ENCODE measurements at places on chromosomes 7 and 10.

GRCh38 chr10:11856678-11857077, 33.5 kb downstream of the PROSER2 start:
- no peak for DNase-seq

GRCh38 chr7:102916881-102917280, 4.1 kb downstream of the LRRC17 start:
- peak; percentile 53 for DNase-seq

DNA sequence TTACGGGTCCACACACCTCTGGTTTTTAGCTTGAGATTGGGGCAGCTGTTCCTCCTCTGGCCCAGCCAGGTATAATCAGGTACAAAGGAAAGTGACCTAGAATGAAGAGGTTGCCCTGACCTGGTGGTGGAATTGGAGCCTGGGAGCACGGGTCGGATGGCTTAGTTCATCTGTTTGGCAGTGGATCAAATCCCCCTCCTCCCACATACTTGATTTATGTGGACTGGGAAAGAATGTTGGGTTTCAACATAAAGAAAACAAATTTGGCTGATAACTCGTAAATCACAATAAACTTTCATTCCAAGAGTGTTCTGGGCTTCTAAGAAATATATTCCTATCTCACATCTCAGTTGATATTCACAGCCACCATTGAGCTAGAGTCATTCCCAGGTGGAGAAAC, 186.8 kb downstream of the CUX1 start:
- DNase-seq, result peak; percentile 27

GRCh38 chr10:75106242-75106641, 5.2 kb upstream of the SAMD8 start:
- DNase-seq, result no peak

DNA sequence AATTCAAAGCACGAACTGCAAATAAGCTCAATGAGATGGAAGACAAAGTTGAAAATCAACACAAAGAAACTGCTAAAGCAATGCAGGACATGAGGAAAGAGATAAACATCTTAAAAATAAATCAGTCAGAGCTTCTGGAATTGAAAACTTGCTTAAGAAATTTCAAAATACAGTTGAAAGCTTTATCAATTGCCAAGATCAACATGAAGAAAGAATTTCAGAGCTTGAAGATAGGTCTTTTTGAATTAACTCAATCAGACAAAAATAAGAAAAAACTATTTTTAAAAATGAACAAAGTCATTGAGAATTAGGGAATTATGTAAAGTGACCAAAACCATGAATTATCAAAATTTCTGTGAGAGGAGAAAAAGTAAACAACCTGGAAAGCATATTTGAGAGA, 218.1 kb downstream of the CTNNA3 start:
- DNase-seq, result no peak

GRCh38 chr7:128103498-128104107, 72.4 kb upstream of the LRRC4 start:
- DNase-seq, result peak; percentile 27

DNA sequence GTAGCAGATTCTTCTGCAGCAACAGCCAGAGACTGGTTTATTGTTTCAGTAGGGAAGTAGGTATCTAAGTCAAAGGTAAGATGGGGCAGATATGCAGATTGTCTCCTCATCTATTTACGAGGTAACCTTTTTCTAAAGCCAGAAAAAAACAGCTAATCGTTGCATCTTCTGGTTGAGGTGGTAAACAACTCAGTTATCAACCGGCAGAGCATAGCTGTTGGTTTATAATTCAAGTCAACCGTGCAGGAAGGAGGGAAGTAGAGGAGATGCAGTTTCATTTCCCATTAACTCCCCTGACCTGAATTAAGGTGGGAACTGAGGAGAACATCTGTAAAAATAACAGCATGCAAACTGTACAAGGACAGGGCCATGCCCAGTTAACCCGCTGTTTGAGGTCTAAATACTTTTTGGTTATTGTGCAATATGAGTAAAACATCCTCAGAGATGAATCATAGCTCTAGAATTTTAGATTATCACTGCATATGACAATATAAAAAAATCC, 156.5 kb upstream of the ITGB1 start:
- peak; percentile 71 for DNase-seq

- DNase-seq, result no peak
Observed at GRCh38 chr10:32957341-32958084, 517 bp downstream of the ITGB1 start.

GRCh38 chr7:135263321-135263970, 29.8 kb downstream of the STRA8 start:
- no peak for DNase-seq

- peak; percentile 26 for DNase-seq
Observed at GRCh38 chr10:79316671-79317431, 30.4 kb upstream of the PPIF start.

- peak; percentile 72 for DNase-seq
Observed at GRCh38 chr10:99711129-99711719, 20.7 kb downstream of the COX15 start.

- DNase-seq, result peak; percentile 23
Observed at GRCh38 chr7:2566890-2567678, 8.3 kb downstream of the IQCE start.

GRCh38 chr7:92520024-92520423, 8.3 kb downstream of the PEX1 start:
- no peak for DNase-seq

DNA sequence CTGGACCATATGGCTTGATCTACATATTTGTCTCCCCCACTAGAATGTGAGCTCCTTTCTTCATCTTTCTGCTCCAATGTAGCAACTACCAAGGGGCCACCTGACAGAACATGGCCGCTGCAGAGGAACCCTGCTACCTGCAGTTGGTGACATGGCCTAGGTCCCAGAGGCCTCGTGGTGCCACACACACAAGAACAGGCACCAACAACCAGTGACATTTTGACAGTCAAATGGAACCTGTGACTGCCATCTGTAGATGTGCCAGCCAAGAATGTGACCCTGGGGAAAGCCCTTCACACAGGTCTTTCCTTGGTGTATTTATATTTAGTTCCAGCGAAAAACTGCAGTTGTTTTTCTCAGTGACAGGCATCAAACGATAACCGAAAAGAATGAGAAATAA, 67.9 kb upstream of the ANKRD1 start:
- DNase-seq, result no peak

- DNase-seq, result no peak
Observed at GRCh38 chr7:33959676-33960075, 54.3 kb downstream of the BMPER start.

GRCh38 chr7:83861-84632, 108.3 kb upstream of the FAM20C start:
- no peak for DNase-seq

GRCh38 chr10:48478980-48479811, 125.7 kb downstream of the ARHGAP22 start:
- no peak for DNase-seq

- no peak for DNase-seq
Observed at GRCh38 chr7:120959929-120960484, 9.4 kb downstream of the ING3 start.

DNA sequence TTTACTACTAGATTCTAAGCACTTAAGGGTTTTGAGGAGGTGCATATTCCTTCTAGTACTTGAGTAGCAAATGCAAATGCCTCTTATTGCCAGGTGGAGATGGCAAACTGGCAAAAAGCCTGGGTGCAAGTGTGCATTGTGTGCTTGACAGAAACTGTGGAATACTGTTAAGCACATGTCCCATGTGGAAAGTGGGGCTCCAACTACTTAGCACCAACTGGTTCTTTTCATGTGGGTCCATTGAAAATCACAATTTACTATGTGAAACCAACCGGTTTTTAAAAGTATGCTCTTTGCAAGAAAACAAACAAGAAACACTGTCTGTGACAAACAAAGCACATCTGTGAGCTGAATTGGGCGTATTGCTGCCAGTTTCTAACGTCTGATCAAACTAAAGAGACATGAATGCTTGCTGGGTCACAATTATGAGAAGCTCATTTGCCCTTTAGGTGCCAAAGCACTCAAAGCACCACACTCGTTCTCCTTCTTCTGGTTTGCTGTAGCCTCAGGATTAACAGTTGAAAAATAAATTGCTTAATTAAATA, 197.4 kb downstream of the SEMA3E start:
- DNase-seq, result no peak

DNA sequence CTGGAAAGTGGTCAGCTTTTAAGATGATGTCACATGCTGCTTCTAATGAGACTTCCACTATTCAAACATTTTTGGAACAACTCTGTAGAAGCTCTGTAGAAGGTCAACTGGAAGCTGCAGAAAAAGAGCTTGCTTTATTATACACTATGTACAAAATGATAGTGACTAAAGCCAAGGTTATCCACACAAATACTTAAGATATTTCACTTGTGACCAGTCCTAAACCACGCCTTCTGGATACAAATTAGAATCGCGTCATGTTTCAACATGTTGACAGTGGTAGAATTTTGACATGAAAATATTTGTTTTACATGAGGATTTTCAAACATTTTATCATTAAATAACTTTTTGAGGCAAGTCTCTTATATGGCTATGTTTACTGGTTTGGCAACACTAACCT, 499.6 kb upstream of the PHF14 start:
- no peak for DNase-seq

DNA sequence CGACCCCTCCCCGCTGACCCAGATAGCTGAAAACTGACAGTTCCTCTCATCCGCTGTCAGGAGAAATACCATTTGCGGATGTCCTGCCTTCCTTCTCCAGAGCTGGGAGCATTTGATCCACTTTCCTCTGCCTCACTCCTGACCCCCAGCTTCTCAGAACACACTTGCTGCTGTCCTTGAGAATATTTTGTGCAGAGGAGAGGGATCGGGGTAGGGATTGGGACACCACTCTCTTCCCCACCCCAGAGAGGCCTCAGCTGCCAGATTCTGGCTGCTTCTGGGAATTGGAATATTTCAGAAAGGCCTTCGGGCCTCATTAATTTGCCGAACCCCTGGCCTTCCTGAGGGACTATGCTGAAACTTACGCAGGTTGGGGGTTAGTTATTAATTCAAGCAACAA, 97.0 kb downstream of the C10orf105 start:
- no peak for DNase-seq

DNA sequence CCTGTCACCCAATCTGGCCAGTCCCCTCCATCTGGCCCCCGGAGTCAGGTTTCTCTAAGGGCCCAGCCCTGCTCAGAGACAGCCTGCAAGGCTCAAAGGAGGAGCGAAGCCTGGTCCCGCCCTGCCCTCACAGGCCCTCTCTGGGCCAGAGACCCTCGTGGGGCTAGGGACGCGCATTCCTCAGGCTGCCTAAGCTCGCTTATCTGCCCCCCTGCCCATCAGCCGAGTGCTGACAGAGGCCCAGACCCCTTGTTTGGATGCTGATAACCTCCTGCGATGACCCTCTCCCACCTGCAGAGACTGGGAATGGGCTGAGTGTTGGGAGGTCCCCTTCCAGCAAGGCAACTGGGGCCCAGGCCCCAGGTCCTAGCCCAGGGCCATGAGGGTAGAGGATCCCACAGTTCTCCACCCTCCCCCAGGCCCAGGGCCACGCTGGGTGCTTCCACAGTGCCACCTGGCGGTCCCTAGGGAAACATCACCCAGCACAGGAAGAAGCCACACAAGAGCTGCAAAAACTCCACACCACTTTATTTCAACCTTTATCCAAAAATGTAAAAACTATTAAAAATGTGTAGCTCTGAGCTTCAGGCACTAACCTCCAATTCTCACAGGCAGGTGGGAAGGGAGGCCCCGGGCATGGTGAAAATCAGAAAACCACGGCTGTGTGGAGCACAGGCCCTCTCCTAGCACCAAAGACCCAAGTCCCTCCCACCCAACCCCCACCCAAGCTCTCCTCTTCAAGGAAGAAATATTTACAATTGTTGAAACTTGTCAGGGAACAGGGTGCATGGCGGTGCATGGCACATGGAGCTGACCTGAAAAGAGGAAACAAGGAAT, 2.2 kb downstream of the NPM3 start:
- DNase-seq, result peak; percentile 57

GRCh38 chr7:44395067-44395466, 69.7 kb upstream of the CAMK2B start:
- no peak for DNase-seq

DNA sequence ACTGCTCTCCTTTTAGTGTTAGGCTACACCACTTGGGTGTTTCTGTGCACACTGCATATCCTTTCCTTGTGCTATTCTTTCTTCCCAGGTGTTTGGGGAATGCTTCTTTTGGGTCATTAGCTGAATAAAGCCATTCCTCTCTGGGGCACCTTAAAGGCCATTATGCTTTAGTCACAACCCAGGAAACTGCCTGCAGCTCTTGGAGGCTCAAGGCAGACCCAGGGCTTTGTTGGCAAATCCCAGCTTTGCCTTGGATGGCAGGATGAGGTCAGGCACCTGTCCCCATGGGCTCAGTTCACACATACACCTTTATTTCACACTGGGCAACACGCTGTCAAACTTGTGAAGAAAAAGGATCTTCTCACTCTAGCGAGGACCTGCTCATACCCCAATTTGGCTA, 460.6 kb downstream of the CCSER2 start:
- no peak for DNase-seq

DNA sequence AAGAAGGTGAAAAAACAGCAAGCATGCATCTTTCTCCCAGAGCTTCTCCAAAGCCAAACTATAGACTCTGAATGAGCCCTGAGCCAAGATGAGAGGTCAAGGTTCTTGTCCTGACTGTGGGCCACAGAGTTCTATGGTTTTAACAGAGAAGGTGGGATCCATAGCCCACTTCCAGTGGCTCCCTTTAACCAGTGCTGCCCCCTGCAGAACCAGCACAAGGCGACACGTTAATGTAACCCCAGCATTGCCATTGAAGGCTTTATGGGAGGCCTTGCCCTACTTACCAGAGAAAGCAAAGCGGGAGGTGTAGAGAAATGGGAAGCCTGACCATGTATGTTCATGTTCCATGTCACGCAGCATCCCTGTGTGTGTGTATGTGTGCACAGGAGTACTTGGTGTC, 243.6 kb downstream of the PRPF18 start:
- no peak for DNase-seq

DNA sequence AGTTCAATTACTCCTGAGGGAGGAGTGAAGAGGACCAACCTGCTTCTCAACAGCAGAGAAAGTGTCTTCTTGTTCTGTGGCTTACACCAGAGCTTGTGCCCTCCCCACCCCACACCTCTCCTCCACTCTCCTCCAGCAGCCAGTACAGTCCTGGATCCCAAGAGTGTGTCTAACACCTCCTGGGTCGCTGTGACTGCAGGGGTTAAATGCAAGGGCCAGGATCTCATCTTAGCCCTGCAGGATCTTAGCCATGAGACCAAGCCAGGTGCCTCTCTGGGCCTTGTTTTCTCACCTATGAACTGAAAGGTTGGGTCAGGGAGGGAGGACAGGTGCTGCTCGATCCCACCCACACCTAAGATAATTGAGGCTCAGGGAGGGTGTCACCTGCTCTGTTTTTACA, 34.5 kb upstream of the MSRB2 start:
- DNase-seq, result no peak

GRCh38 chr7:108016841-108017775, 14.1 kb upstream of the LAMB1 start:
- DNase-seq, result peak; percentile 62

DNA sequence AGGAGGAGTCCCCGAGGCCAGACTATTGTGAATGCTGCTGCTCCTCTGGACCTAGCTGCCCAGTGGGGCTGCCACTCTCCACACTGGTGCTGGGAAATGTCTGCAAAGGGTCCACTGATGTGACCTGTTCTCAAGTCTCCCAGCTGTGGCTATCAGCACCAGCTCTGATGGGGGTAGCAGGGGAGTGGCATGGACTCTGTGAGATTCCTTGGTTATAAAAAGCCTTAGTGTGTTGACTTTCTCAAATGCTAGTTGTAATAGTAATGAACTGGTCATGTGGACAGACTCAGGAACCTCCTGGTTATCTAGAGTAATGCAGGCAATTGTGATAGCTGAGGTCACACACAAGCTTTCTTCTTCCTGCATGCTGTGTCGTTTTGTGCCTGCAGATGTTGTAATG, 34.1 kb upstream of the ARMC3 start:
- DNase-seq, result no peak

- peak; percentile 56 for DNase-seq
Observed at GRCh38 chr7:55509322-55509721, 63.0 kb downstream of the VOPP1 start.
